Astrocyte (in vitro differentiated cells and primary cell): ENCODE measurements at places on chromosomes 16 and 17. TPM values are rescaled to one million over a fixed set of nuclear protein-coding genes. Genes with fewer than 3 reads are reported as not detected.
A peak's percentile ranks its signal among the peaks of the same experiment; 100 is the strongest.

The MPP2 gene
- 7.6 and 8.0 TPM in 2 replicates for total RNA-seq

- no peaks in the 10 kb centered on the region for H3K4me1 ChIP-seq
- no peak for DNase-seq
- no peaks in the 10 kb centered on the region for H3K36me3 ChIP-seq
- no peak overlapping the region for H3K4me3 ChIP-seq
- H3K27me3 ChIP-seq, result peaks cover 7% of the 10 kb centered on the region
- no peak overlapping the region for H3K27ac ChIP-seq
These were observed 74.1 kb upstream of the SDK2 start for GRCh38 chr17:73718362-73718761.

GRCh38 chr16:56672761-56673536, 3.3 kb downstream of the MT1H start:
- no peak overlapping the region for H3K27ac ChIP-seq
- no peak overlapping the region for H3K4me3 ChIP-seq
- H3K27me3 ChIP-seq, result peaks cover 81% of the 10 kb centered on the region

- no peak for DNase-seq
- no peaks in the 10 kb centered on the region for H3K4me1 ChIP-seq
- H3K36me3 ChIP-seq, result no peaks in the 10 kb centered on the region
- H3K27me3 ChIP-seq, result no peaks in the 10 kb centered on the region
- H3K27ac ChIP-seq, result no peak overlapping the region
These were observed 80.7 kb downstream of the PLD6 start for GRCh38 chr17:17125136-17126084.

DNA sequence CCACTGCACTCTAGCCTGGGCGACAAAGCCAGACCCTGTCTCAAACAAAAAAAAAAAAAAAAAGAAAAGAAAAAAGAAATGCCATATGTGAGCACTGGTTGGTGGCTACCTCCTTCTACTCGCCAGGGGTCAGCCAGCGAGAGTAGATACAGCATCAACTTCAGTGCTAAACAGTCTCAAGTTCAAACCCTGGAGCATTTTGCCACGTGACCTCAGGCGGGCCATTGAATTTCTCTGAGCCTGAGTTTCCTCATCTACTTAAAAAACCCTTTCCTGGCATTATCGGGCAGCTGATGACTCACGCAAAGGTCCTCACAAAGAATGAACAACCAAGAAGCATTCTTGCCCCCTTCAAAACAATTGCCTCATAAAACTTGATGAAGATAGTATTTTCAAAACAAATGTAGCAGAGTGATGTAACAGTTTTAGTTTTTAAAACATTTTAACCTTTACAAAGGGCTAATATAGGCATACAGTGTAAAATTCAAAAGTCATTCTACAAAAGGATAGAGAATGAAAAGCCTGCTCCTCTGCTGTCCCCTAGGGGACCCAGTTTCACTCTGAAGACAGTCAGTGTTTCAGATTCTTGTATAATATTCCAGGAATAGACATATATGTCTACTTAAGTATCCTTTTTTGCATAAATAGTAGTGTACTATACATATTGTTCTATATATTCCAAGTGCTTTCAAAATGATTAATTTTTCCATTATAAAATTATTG, 28.4 kb downstream of the DNAH2 start:
- no peaks in the 10 kb centered on the region for H3K27me3 ChIP-seq
- H3K4me1 ChIP-seq, result peaks cover 27% of the 10 kb centered on the region
- no peaks in the 10 kb centered on the region for H3K36me3 ChIP-seq
- DNase-seq, result peak; percentile 79
- H3K4me3 ChIP-seq, result no peak overlapping the region

- no peak overlapping the region for H3K4me3 ChIP-seq
- DNase-seq, result no peak
- no peaks in the 10 kb centered on the region for H3K36me3 ChIP-seq
- H3K27ac ChIP-seq, result no peak overlapping the region
These were observed 2.3 kb upstream of the HOXB6 start for GRCh38 chr17:48606892-48607614.

GRCh38 chr16:56551796-56552738, 12.8 kb upstream of the MT4 start:
- peaks cover 8% of the 10 kb centered on the region for H3K4me1 ChIP-seq
- no peaks in the 10 kb centered on the region for H3K36me3 ChIP-seq
- H3K27ac ChIP-seq, result no peak overlapping the region

DNA sequence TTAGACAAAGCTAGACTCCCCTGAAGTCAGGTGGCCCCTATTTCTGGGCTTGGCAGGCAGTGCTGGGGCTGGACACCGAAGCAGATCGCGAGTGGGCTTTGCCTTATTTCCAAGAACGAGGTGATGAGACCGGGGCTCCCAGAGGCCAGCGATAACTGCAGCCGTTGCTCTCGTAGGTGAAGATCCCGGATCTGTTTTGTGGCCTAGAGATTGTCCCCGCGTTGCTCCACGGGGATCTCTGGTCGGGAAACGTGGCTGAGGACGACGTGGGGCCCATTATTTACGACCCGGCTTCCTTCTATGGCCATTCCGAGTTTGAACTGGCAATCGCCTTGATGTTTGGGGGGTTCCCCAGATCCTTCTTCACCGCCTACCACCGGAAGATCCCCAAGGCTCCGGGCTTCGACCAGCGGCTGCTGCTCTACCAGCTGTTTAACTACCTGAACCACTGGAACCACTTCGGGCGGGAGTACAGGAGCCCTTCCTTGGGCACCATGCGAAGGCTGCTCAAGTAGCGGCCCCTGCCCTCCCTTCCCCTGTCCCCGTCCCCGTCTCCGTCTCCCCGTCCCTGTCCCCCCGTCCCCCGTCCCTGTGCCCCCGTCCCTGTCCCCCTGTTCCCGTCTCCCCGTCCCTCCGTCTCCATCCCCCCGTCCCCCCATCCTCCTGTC, 1.5 kb upstream of the TBCD start:
- H3K36me3 ChIP-seq, result no peaks in the 10 kb centered on the region
- no peak overlapping the region for H3K4me3 ChIP-seq
- H3K27ac ChIP-seq, result no peak overlapping the region
- peaks cover 6% of the 10 kb centered on the region for H3K4me1 ChIP-seq

DNA sequence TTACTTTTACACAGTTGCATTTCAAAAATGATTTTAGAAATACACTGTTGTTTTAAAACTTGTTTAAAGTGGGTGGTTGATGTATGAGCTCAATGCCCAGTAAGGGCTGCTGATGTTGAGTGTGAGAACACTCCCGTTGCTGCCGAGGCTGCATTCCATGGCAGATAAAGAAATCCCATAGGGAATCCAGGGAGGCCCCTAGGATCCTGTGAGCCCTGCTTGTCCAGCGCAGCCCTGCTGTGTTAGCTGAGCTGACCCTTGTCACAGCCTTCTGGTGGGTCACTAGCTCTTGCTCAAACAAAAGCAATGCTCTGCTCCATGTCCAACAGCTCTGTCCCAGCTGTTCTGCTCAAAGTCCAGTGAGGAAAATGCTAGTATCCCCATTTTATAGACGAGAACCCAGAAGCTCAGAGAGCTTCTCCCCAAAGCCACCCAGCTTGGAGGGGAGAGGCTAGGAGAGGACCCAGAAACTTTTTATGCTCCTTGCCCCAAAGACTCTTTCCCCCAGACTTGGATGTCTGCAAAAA, 18.6 kb upstream of the COL1A1 start:
- H3K36me3 ChIP-seq, result no peaks in the 10 kb centered on the region
- H3K4me3 ChIP-seq, result peak overlapping the region; percentile 44
- H3K27ac ChIP-seq, result peak overlapping the region; percentile 99
